ENCODE measurements at places on chromosomes 1 and 21.

DNA sequence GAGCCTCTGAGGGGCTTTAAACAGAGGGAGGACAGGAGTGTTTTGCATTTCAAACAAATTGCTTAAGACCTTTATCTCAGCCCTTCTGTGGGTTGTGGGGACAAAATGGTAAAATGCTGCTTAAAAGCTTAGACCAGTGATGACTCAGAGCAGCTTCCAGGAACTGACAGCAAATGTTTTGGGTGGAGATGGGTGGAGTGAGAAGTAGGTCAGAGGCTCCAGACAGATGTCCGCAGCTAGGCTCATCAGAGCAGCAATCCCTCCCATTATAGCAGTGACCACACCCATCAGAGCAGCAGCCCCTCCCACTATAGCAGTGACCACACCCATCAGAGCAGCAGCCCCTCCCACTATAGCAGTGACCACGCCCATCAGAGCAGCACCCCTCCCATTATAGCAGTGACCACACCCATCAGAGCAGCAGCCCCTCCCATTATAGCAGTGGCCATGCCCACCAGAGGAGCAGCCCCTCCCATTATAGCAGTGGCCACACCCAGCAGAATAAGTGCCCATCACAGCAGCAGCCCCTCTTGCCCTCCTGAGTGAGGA is 532.2 kb downstream of the MATN1 start:
- DNase-seq: peak; percentile 9

DNA sequence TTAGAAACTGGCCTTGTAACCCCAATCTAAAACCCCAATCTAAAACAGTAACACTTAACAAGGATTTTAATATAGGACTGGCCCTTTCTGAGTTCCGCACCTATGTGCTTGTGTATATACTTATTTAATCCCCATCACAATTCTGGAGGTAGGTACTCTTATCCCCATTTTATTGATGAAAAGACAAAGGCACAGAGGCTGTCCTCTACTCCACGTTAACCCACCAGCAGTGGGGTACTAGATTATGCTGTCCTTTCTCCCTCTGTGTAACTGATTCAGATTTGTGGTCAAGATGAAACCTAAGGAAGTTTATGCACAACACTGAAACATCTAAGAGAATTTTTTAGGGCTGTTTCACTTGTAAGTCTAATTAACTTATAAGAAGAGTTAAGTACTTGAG is 175.3 kb downstream of the RERE start:
- no peak for DNase-seq

GRCh38 chr1:193213998-193214397 is 27.6 kb upstream of the B3GALT2 start:
- no peak for DNase-seq

DNA sequence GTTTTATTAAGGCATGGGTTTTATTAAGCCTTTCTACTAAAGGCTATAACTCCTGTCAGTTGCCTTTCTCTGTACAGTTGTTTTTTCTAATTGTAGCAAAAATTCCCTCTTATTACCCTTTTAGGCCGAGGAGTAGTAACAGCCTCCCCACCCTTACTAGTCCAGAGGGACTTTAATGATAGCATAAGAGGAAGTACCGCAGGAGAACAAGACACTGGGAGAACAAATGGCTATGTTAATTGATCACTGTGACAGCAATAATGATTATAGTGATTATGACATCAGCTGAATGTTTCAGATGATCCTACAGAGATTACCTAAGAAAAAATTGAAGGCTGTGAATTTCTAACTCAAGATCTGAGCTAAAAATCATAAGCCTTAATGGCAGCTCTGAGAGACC is 383.0 kb upstream of the PTBP2 start:
- DNase-seq: no peak

DNA sequence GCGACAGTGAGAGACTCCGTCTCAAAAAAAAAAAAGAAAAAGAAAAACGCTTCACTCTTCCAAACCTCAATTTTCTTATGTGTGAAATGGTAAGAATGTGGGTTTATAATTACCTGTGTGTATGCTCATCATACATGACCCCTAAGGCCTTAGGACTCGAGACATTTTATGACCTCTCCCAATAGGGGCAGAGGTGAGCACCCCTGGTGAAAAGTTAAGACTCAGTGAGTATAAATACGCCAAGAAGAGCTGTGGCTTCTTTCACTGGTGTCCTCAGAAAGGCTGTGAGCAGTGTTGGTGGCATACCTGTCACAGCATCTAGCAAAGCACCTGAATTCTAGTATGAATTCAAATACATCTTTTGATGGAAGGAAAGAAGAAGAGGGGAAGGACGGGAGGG is 7.8 kb upstream of the FCMR start:
- no peak for DNase-seq

- no peak for DNase-seq
These were observed 179.6 kb downstream of the TGFBR3 start for GRCh38 chr1:91706140-91706957.

GRCh38 chr1:56872597-56872996 is 18.0 kb downstream of the C8A start:
- no peak for DNase-seq

DNA sequence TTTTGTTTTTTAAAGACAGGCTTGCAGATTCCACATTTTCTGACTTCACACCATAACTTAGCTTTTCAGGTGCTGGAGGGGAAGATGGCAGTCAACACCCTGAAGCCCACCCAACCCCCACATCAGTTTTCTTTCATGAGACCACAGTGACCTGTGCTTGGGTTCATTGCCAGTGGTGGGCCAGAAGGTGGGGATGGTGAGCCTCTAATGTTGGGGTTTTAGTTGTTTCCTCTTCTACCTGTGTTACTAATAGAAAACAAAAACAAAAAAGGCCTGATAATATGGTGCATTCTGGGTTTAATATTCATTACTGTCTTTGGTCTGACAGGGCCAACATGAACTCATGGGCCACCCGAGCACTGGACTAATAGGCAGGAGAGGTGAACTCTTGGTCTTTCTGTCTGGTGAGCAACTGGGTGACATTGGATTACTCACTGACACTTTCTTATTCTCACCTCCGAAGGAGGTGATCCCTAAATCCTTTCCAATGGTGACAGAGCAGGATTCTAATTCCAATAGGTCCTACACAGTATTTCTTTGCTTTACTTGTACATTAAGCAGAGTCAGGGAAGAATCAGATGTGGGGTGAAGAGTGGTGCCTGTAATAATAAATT is 132.8 kb downstream of the CLIC6 start:
- DNase-seq: no peak

- DNase-seq: no peak
These were observed 979 bp downstream of the S100A9 start for GRCh38 chr1:153358691-153358975.

DNA sequence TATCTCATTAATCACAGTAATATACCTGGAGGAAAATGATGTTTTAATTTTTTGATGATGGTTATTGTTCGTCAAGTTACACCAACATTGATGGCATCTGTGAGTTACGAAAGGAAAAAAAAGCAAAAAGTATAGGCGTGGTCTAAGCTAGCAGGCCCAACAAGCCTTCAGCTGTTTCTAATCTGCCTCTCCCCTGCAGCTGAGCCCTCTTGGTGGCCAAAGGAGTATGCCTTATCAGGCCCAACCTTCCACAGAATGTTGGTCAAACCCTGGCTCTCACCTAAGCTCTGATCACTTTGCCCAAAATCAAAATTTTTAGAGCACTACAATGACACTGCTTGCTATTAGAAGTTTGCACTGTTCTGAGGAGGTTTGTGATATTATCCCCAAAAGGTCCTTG is 4.9 kb downstream of the C1orf105 start:
- no peak for DNase-seq

- DNase-seq: no peak
These were observed 15.9 kb downstream of the RCAN1 start for GRCh38 chr21:34598931-34599400.

- DNase-seq: no peak
These were observed 55.7 kb upstream of the NADK start for GRCh38 chr1:1833916-1834325.

DNA sequence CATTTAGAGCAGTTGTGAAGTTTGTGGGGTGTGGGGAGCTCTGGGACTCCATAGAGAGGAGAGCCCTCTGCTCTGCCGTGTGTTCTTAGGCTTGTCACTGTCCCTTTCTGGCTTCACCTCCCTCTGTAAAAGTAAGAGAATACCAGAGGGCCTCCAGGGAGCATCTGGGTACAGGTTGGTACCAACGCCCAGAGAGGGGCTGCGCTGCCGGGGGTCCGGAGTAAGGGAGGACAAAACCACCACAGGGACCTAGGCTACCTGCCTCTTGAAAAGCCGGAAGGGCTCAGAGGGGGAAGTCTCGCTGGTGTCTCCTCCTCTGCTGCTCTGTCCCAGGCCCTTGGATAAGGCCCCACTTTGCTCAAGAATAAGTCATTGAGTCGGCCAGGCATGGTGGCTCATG is 3.1 kb upstream of the TINAGL1 start:
- DNase-seq: no peak

GRCh38 chr1:163055531-163055930 is 13.6 kb upstream of the RGS4 start:
- DNase-seq: no peak

All from T47D (cell line).